Inflammatory macrophage treated with lipopolysaccharide for 4 hours (primary cell): ENCODE measurements at places on chromosomes 2 and 18.

DNA sequence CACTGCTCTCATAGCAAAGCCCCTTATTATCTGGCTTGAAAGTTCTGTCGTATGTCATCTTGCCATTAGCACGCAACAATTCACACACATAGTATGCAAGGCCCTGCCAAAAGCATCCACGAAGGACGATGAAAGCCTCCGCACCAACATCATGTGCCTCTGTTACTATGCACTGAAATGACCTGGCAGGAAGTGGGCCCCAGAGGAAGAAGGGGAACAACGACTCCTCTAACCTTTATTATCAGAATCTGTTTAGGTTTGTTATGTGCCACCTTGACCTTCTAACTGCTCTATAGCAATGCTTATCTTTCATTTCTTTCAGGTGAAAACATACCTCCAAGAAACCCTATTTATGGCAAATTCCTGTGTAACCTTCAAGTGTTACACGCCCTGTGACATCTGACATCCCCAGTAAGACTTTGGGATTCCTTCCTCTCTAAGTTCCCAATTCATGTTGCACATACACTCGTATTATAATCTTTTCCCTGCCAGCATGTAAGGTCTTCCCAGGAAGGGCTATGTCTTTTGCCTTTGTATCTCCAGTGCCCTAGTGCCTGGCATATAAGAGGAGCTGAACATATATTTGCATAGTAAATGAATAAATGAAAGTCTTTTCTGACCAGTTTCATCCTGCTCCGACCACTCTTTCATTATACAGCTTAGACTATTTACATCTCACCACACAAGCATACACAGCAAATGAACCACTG, 7.0 kb upstream of the NDUFV2 start:
- peak; percentile 72 for DNase-seq

GRCh38 chr18:56468396-56468795, 170.0 kb downstream of the TXNL1 start:
- peak; percentile 87 for DNase-seq

- DNase-seq = no peak
These were observed 5.0 kb downstream of the SFTPB start for GRCh38 chr2:85662899-85663593.

GRCh38 chr2:64640153-64641044, 13.3 kb downstream of the SERTAD2 start:
- DNase-seq = no peak

GRCh38 chr18:70058916-70059315, 111.2 kb upstream of the CD226 start:
- no peak for DNase-seq

GRCh38 chr2:238879043-238879442, 31.2 kb downstream of the TWIST2 start:
- no peak for DNase-seq

GRCh38 chr2:235616885-235617284, 123.0 kb downstream of the AGAP1 start:
- DNase-seq = no peak

GRCh38 chr18:50935493-50936191, 32.2 kb upstream of the ELAC1 start:
- no peak for DNase-seq

DNA sequence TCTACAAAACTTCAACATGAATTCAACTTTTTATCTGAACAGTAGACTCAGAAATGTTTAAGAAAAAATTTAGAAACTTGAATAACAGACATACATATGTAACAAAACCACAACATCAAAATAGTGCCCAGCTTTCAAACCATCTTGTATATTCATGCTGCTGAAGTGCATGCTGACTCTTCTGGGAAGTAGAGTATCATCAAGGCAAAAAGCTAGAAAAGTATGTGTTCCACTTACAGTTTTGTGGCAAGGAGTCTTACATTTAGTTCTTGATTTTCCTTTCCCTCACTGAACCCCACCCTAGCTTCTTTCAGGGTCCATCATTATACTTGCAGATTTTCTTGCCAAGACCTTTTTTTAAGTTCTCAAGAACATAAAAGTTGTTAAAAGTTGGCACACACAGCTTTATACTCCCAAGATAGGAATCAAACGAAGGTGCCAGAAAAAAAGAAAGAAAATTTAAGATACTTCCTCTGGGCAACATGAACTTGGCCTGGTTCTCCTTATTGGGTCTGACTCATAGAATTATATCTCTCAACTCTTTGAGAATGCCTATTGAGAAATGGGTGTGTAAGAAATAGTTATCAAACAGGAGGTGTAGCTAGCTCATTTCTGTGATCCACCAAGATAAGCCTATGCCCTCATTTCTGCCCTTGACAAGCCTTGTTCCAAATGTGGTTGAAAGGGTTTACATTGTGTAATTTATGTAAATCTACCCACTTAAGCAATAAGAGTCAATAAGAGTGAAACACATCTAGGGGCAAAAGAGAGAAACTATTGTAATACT, 667.6 kb upstream of the ACVR2A start:
- DNase-seq = peak; percentile 2

DNA sequence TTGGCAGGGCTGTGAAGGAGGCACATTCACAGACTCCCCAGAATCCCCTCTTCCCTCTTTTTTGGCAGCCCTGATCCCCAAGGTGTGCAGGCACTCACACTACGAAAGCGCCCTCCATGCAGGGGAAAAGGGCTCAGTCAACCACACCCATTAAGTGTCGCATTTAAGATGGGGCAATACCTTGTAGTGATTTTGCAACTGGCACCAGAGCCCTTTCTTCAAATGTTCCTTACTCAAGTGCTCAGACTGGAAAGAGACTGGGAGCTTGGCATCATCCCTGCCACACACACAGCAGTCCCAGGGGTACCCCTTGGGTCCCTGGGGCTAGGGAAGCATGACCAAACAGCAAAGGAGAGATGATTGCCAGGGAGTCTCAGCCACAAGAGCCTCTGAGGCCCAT, 190.1 kb downstream of the HAUS1 start:
- DNase-seq = peak; percentile 27

DNA sequence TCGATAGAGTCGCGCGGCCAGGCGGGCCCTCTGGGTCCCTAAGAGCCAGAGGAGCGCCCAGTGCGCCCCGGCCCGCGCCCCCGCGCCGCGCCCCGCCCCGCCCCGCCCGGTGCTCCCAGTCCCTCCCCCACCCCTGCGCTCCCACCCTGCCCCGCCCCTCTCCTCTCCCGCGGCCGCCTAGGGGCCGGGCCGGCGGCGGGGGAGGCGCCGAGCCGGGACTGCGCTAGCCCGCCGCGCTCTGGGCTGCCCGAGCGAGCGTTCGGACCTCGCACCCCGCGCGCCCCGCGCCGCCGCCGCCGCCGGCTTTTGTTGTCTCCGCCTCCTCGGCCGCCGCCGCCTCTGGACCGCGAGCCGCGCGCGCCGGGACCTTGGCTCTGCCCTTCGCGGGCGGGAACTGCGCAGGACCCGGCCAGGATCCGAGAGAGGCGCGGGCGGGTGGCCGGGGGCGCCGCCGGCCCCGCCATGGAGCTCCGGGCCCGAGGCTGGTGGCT, at the start of gene GPC1:
TSS of gene GPC1 (plus strand) at position 207 of the 491 bp plus-strand sequence. CDS start at position 463, 256 bp downstream.
- DNase-seq = peak; percentile 45

- DNase-seq = no peak
These were observed 2165.0 kb upstream of the CELF4 start for GRCh38 chr18:39730606-39731005.

GRCh38 chr2:2694746-2695145, 363.7 kb upstream of the MYT1L start:
- DNase-seq = peak; percentile 70

GRCh38 chr2:206260188-206261012, 14.1 kb upstream of the ZDBF2 start:
- peak; percentile 27 for DNase-seq

DNA sequence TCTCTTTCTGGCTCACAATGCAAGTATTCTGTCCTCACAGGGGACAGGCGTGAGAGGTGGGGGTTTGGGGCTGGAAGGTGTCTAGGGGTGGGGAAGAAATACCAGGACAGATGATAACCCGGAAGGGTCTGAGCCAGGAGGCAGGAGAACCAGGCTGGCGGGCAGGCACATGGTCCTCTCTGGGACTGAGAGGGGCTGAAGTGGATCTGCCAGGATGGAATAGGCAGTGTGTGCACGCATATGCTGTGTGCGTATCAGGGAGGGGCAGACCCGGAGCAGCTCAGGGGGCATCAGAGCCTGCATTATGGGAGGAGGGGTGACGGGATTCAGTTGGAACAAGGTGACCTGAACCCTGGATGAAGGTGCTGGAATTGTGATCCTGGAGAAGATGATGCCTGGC, 157.3 kb downstream of the DYSF start:
- DNase-seq = no peak

- DNase-seq = no peak
These were observed 116.7 kb downstream of the EIPR1 start for GRCh38 chr2:3260959-3261358.

DNA sequence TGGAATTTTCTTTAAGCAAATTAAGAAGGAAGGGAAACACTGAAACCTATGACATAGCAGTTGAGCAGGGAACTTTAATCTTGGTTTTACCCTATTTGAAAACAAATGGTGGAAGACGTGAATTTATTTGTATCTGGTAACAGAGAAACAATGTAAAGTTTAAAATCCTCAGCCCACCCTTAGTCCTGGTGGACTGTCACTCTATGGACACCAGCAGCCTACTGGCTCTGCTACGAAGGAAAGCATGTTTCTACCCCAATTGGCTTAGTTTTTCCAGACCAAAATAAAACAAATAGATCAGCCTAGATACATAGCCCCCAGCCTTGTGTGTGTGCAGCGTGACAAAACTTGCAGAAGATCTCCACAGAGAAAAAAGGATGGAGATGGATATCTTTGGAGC, 7.4 kb downstream of the ZEB2 start:
- no peak for DNase-seq

DNA sequence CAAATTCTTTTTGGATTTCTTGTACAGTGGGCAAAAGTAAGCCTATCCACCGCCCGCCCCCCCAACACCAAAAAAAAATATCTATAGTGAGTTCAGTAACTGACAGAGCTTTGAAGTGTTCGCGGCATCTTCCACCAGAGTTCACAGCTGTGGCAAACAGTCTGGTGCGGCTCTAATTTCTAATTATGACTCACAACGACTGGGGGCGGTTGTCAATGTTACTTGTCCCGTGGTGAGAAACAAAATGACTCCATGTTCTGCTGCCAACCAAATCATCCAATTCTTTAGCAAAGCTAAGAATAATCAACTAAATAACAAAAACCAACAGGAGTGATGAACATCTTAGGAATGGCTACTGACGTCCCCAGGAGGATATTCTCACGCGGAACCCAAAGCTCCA, 392.5 kb upstream of the SALL3 start:
- DNase-seq = no peak

DNA sequence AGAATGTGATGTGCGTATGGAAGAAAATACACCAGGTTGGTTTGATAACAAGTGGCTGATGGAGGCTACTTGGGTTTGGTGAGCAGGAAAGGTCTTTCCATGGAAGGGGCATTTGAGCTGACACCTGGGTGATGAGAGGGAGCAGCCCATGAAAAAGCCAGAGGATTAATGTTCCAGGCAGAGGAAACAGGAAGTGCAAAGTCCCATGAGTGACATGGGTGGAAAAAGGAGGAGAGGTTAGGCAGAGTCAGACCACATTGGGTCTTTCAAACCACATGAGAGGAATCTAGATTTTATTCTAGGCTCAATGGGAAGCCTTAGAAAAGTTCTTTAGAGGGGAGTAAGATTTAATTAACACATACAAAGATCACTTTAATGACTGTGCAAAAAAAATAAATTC, 195.7 kb downstream of the LRATD1 start:
- DNase-seq = no peak

GRCh38 chr2:239236043-239236807, 164.6 kb downstream of the HDAC4 start:
- DNase-seq = no peak

DNA sequence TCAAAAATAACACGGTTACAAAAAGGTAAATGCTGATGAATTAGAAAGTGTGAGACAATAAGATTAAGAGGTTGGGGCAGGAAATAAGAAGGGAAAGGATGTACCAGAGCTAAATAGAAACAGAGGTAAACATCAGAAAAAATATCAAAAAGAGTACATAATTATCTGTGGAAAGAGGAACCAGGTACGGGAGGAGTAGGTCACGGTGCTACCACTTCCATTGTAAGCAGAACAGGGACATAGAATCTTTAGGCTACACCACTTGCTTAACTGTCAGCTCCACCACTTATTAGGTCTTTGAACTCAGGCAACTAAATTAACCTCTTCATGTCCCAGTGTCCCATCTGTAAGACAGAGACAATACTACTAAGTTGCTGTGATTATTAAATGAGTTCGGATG, 350.3 kb downstream of the LRATD1 start:
- DNase-seq = no peak

DNA sequence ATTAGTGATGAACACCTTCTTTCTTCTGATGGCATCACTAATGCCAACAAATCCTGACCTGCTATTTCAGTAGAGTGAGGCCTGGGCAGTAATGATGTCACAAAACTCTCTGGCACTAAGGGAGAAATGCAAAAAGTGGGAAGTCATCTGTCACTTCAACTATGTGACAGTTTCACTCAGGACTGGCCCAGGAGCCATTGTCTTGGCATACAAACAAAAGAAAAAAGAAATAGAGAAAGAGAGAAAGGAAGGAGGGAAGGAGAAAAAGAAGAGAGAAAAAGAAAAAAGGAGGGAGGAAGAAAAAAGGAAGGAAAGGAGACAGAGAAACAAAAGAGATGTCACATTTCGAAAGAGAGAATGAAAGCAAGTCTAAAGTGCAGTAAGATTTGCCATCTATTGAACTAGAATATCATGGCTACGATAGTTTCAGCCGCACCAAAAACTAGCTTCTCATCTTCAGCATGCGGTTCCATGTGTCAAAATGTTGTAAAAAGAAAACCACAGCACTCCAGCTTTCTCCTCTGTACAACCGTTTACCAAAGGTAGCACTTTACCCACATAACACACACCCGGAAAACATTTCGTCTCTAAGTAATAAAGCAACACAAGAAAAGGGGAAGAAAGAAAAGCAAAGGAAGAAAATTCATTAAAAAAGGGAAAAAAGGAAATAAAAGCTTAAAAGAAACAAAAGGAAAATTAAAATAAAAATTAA, 50.1 kb downstream of the CD226 start:
- peak; percentile 19 for DNase-seq

GRCh38 chr2:170391018-170391417, 213.1 kb downstream of the MYO3B start:
- no peak for DNase-seq

- no peak for DNase-seq
These were observed 444.3 kb upstream of the GCFC2 start for GRCh38 chr2:76154981-76155380.

DNA sequence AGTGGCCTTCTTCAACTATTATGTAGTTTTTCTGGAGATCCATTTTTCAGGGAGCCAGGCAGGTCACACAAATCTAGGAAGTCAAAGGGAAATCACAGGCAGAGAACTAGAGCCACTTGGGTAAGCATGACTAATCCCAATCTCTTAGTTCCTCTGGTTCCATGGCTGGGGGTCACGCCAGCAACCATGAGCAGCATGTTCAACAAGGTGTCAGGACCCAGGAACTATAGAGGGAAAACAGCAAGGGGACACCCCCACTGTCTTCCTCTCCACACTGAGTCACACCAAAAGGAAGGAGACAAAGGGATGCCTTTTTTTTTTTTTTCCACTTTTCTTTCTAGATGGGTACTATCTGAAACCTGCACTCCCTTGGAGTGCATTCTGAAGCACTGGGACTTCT, 250.9 kb downstream of the OTX1 start:
- no peak for DNase-seq
